ENCODE measurements at places on chromosomes 1 and 21.

GRCh38 chr1:88634538-88634937, 49.5 kb upstream of the PKN2 start:
- no peak for DNase-seq

GRCh38 chr21:45869121-45870007, 112.2 kb upstream of the COL6A1 start:
- no peak for DNase-seq

DNA sequence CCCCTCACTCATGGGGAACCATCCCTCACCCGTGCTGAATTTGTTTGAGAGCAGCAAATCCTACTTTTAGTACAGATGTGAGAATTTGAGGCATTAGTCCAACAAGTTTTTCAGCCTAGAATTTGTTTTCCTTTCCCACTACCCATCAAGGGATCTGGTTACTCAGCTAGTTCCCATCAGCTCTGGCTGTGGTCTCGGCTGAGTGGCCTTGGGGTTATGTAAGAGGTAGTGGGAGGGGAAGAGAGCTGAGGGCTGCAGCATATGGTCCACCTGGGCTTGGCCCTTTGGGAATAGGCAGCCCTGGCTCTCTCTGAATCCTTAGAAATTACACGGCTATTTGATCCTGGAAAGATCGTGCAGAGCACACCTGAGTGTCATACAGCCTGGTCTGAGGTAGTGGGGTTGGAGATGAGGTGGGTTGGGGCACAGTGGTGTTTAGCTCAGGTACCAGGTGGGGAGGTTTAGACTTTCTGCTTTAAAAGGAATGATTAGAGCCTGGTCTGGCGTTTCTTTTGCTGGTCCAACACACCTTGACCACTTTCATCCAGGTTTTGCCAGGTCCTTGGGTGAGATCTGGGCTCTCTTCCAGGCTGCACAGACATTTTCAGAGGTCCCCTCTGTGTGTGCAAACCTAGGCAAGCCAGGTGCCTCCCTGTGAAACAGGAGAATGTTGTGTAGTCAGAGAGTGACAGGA, 4.2 kb downstream of the GSTM4 start:
- DNase-seq = no peak

GRCh38 chr1:107142666-107143065, 1.8 kb downstream of the NTNG1 start:
- no peak for DNase-seq

GRCh38 chr1:119222271-119222670, 81.8 kb upstream of the WARS2 start:
- no peak for DNase-seq

- DNase-seq = no peak
Observed at GRCh38 chr1:182185842-182186756, 124.6 kb upstream of the ZNF648 start.

DNA sequence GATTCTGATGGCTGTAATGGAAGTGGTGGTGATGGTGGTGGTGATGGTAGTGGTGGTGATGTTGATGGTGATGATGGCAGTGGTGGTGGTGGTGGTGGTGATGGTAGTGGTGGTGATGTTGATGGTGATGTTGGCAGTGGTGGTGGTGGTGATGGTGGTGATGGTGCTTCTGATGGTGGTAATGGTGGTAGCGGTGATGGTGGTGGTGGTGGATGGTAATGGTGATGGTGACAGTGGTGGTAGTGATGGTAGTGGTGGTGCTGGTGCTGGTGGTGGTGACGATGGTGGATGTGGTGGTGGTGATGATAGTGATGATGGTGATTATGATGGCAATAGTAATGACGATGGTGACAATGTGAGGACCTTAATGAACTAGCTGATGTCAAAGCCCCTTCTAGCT, 35.6 kb upstream of the LRRC3 start:
- DNase-seq = no peak

- no peak for DNase-seq
Observed at GRCh38 chr1:225844236-225845061, 34.5 kb downstream of the EPHX1 start.

DNA sequence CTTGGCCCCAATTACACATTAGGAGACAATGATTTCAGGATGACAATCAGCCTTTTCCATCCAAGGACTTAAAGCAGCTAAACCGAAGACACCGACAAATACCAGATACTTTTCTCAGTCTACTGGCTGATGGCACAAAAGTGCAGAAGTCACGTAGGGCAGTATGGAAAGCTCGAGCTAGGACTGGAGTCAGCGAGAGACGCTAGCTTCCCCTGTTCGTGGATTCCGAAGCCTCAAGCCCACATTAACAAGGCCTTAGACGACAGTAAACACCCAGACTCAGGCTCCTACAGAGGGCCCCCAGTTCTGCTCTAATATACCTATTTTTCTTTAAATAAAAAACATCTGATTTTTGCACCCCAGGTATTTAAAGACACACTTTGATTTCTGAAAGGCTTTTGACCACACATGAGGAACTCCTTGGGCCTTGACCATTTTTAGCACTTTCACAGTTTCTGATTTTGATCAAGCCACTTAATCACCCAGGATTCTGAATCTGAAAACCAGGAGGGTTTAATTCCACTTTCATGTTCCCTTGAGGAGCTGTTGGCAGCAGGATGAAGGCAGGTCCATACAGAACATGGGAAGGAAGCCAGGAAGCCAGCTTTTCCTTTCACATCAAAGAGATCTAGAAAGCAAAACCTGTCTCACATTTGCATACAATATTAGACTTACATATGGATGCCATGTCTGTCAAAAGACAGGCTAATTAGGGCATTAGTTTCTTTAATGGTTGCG, 204.1 kb downstream of the GABPA start:
- DNase-seq = no peak

GRCh38 chr1:170881268-170882265, 53.8 kb upstream of the MROH9 start:
- no peak for DNase-seq

DNA sequence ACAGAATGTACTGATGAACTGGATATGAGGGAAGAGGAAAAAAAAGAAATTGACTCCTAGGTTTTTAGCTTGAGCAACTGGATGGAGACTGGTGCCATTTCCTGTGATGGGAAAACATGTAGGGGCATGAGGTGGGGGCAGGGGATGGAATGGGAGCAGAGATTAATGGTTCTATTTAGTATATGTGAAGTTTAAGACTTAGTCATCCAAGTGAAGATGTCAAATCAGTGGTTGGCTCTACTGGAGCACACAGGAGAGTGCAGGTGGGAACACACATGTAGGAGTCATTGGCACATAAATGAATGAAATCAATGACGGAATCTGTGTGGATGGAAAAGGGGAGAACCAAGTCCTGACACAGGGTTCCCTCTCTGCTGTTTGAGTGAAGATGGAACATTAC, 224.4 kb upstream of the COA6 start:
- DNase-seq = no peak

GRCh38 chr1:244313346-244313745, 138.4 kb downstream of the ADSS2 start:
- no peak for DNase-seq

DNA sequence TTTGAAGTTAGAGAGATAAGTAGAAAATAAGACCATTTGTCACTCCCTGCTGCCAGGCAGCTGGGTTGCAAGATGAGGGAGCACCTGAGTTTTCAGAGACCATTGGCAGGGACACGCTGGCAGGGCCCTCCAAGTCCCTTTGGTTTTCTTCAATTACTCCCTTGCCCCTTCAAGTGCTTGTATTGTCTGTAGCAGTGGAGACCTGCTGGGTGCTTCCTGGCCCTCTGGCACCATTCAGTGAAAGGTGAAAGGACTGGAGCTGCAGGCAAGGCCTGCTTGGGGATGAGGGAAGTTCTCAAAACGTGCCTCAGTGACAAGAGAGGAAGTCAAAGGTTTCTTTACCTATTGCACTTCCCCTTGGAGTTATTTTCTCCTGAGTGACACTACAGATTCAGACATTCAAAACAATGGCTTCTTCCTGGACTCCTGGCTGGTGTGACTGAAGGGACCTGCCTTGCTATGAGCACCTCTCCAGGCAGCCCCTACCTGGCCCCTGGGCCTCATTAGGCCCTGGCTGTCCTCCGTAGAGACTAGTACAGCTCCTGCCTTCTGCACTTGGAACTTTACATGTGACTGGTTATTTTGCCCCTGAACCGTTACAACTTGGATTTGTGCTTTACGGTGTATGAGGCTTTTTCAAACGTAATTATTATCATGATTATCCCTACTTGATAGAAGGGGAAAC, 100.1 kb downstream of the C1orf21 start:
- DNase-seq = no peak

- DNase-seq = no peak
Observed at GRCh38 chr1:236239092-236239585, 42.6 kb downstream of the ERO1B start.

DNA sequence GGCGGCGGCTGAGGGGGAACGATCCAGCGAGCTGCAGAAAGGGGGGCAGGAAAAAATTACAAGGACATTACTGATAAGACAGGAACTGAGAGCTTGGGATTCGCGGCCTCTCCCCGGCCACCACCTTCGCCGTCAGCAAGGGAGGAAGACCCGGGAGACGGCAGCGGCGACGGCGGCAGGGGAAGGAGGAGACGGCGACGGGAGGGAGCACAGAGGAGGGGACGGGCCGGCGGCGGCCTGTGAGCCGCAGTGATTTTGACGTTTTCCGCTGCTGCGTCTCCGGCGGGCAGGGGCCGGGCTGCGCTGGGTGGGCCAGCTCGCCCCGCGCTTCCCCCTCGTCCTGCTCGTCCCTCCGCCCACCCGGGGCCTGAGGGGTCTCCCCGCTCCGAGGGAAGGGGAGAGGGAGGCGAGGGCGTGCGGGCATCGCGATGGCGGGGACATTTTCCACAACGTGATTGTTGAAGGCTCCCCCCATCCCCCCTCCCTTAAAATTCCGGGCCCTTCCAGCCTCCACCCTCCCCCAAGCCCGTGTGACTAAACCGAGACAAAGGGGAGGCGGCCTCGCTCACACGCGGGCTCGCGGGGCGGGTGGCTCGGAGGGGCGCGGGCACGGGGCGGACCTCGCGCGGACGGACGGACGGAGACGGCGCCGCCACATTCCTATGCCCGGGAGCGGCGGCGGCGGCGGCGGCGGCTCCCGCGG, 407 bp downstream of the CAMSAP2 start:
- peak; percentile 36 for DNase-seq

GRCh38 chr1:27634177-27634984, 604 bp downstream of the FGR start:
- peak; percentile 73 for DNase-seq

DNA sequence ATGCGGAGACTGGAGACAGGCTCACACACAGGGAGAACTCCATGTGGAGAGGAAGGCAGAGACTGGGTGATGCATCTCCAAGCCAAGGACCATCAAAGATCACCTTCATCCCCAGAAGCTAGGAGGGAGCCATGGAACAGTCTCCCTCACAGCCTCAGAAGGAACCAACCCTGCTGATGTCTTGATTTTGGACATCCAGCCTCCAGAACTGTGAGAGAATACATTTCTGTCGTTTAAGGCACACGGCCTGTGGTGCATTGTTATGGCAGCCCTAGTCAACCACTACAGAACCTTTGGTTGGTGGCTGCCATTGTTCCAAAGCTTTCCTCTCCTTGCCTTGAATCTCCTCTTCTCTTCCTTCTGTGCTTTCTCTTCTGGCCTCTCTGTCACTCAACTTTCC, 64.0 kb downstream of the BACH1 start:
- DNase-seq = no peak

DNA sequence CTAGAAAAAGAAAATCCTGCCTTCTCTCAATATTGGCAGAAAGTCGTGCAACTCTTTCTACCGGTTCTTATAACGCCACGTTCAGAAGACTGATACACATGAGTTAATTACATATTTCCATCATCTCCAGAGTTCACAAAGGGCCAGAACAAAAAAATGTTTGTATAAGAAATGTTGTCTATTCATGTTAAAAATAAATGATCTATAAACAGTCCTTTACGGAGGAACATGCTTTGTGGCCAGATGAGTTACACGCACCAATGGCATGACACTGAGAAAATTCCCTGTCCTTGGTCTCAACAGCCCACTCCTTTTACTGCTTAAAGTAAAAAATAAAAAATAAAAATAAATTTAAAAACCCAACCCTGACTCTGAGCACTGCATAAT, 29.5 kb downstream of the C2CD2 start:
- DNase-seq = no peak

DNA sequence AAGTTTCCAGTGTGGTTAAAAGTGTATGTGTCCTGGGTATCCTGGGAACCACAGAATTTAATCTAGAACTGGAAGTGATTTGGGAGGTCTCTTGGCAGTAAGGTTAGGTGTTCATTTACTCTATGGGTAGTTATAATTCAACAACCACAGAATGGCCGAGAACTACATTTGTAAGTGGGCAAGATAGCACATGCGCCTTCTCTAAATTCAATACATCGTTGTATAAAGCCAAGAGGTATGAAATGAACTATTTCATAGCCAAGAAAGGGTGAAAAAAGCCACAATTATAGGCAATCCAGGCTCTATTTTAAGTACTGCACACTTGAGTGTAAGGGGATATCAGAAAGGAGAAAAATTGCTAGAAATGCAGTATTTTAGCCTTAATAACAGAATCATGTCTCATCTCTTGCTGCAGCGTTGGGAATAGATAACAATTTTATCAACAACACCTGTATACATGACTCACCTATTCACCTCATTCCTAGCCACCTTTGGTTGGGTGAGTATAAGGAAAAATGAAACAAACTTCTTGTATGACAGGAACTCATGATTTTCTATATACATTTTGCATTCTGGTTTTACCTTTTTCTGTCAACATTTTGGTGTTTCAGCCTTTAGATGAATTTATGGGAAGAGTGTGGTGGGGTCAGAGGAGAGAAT, 4.5 kb downstream of the SDCCAG8 start:
- DNase-seq = no peak

GRCh38 chr1:15007842-15008241, 145.7 kb upstream of the TMEM51 start:
- DNase-seq = no peak

DNA sequence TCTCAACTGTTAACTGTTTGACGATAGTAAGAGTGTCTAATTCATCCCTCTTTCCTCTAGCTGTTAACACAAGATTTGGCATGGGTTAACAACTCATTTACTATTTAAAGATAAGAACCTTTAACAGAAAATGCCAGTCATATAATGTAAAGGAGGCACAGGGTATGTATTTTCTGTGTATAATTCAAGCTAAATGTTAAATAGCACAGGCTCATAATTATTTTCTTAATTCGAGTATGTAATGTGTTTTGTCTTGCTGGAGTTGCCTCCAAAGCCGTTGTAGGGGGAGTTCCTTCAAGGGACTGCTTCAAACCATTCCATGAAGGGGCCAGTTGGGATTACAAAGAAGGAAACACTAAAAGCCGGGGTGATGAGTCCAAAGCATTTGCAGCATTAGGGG, 111.5 kb downstream of the NCAM2 start:
- no peak for DNase-seq

- DNase-seq = no peak
Observed at GRCh38 chr1:85321237-85321964, 45.0 kb upstream of the BCL10 start.

- DNase-seq = no peak
Observed at GRCh38 chr21:31426235-31426797, 82.3 kb upstream of the TIAM1 start.
